Activated CD8-positive, alpha-beta memory T cell treated with anti-CD3 and anti-CD28 coated beads for 4 hours (primary cell): ENCODE measurements at places on chromosomes 2 and 18.

- no peak for DNase-seq
These were observed 88.2 kb upstream of the RAPGEF4 start for GRCh38 chr2:172647439-172647838.

GRCh38 chr18:46392576-46392975 lies 264.4 kb downstream of the LOXHD1 start:
- no peak for DNase-seq

DNA sequence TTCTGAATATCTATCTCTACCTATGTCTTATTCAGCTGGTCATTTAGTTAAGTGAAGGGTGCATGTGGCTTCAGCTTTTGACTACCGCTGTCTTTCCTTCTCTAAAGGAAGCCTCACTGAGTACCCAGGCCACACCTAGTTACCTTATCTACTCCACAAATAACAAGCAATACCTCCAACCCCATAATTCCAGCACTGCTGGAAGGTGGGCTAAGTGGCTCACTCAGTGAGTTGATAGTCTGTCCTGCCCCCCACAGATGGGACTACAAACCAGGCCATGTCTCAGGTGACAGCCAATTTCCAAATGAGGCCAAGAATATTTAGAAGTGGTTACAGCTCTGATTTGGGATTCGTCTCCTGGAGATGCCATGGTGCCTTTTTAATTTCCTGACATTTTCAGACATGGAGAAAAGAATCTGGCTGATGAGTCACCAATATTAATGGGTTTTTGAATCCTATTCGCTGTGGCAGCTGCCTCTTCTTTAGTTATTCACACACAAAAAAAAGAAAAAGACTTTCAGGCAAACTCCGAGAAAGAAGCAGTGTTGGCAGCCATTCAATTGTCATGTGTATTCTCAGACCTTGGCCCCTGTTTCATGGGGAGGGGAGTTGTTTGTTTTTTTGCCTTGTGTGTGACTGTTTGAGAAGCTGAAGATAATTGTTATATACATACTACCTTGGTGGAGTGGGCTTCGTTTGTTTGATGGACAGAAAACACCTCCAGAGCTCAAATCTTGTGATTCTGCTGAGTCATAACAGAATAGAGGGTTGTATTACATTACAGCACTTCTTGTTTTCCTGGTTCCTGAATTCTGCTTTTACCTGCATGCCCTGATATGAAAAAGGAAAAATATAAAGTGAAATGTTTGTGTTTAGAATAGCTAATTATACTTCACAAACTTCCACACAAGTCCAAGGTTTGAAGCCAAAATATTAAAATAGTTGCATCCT lies 64.2 kb downstream of the SCG2 start:
- no peak for DNase-seq

- DNase-seq, result no peak
These were observed 21.6 kb upstream of the SULT1C2 start for GRCh38 chr2:108267101-108267500.

- DNase-seq, result no peak
These were observed 102.4 kb downstream of the VAPA start for GRCh38 chr18:10015941-10016819.

DNA sequence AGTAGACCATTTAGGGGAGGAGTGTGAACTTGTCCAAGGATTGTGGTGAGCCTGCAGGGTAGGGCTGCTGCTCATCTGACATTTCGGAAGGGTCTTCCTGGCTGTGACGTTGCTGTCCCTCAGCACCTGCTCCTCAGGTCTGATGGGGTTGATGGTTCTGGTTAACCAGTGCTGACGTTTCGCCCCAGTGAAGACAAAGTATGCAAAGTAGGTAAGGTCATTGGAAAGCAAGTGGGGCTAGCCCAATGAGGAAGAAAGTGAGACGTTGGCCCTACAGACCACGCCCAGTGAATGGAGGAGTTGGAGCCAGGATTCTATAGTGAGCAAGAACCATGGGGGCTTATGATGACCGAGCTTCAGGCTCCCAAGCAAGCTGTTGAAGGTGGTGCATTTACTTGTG lies 33.4 kb upstream of the ZNF396 start:
- no peak for DNase-seq

DNA sequence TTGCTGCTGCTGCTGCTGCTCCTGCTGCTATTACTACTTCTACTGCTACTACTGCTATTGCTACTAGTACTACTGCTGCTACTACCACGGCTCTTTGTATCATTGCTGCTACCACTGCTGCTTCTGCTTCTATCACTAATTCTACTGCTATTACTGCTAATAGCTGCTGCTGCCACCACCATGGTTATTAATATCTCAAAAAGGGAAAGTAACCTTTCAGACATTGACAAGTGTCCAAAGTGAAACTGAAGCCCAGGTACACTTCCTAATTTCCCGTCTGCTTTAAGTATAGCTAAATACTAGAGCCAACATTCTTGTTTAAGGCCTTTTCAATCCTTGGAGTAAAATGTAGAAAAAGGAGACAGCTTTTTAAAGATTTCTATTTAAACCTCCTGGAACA lies 45.4 kb upstream of the EHBP1 start:
- no peak for DNase-seq
